ENCODE measurements at places on chromosomes 7 and 10.

GRCh38 chr10:132713421-132714095, 72.4 kb downstream of the NKX6-2 start:
- no peak for DNase-seq

- no peak for DNase-seq
These were observed 273.0 kb downstream of the GRM8 start for GRCh38 chr7:126979722-126980121.

GRCh38 chr10:97490592-97490991, 7.6 kb downstream of the MMS19 start:
- no peak for DNase-seq

DNA sequence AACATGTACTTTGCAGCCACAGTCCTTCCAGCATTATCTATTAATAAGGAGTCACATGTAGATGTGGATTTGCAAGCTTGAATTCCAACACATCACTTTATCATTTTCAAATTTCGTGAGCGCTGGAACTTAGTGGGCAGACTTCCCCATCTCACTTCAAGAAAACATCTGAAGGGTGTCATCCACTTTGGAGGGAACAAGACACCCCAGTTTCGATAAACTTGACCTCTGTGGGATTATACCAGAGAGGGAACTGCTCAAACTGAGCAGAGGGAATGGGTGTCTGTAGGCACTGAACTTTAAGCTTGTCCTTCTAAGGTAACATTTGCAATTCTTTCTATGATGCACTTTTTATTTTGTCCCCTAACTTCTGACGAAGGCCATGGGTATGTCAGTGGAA, 27.5 kb downstream of the ADRB1 start:
- no peak for DNase-seq

DNA sequence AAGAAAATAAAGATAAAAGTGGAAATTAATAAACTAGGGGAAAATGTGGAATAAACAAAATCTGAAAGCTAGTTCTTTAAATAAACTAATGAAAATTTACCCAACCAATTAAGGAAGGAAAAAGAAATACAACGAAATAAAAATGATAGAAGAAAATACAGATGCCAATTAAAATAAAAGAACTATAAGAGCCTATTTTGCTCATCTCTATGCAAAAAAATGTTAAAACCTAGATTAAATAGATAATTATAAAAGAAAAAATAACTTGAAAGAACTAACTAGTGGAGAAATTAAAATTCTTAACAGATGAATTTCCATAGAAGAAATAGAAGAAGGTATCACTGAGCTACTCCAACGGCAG, 32.7 kb downstream of the PKD1L1 start:
- no peak for DNase-seq

GRCh38 chr10:33151344-33151864, 183.1 kb downstream of the NRP1 start:
- no peak for DNase-seq
